Epithelial cell of esophagus (primary cell): ENCODE measurements at places on chromosomes 4 and X.

DNA sequence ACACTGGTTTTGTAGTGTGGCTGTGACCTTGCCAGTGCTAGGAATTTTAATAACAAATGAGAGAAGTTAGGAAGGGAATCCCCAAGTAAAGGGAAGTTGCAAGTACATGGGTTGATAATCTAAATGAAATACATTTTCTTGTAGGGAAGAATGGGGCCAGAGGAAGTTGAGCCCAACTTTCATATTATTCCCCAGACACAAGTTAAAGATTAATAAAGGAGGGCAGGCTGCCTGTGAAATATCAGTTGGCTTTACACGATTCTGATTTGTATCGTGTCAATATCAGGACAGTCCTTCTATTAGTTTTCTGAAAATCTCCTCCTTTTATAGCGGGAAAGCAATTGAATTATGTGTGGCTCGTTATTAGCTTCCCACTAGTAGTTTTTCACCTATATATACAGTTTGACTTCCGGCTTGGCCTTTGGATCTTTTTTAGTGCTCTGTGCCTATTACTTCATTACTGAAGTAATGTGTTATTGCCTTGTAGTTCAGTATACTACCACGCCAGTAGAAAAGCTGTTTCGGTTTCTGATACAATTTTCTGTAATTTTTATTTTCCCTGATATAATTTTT, 1.7 kb downstream of the PDLIM5 start:
- DNase-seq, result no peak

DNA sequence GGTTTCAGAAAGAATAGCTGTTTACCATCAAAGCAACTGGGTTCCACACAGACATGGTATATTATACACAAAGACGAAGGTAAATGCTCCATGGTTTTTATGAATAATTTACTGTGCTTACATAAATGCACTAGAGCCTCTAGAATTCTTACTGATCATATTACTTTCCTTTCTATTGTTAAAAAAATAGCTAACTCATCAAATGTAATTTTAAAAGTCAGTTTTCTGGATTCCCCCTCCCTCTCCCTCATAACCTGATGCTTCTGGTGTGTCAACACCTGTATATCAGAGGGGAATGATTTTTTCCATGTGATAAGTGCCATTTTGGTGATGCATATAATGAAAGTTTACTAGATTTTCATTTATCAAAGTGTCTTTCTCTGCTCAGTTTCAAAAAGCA, 31.1 kb upstream of the LEF1 start:
- no peak for DNase-seq

- DNase-seq, result no peak
Observed at GRCh38 chr4:78975865-78976264, 36.6 kb upstream of the PAQR3 start.

DNA sequence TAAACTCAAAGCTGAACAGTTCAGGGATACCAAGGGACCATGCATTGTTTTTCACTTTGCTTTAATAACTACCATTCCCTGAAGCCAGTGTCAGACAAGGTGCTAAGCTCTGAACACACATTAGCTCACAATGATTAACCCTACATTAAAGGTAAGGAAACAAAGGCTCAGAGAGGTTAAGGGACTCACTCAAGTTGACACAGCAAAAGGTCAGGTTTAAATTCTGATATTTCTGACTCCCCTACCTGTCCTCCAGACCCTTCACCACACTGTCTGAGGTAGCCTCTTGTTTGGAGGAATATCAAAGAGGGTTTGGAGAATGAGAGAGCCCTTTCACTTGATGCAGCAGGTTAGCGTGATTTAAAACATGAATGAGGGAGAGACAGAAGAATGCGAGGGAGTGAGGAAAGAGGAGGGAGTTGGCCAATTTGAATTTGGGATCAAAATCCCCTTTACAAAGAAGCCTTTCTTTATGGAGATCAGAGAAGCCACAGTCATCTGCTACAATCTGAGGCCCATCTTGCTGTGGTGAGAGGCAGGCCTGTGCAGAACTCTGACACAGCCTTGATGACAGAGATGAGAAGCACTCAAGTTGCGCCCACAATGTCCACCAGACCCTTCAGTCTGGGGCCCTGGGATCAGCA, 103.5 kb downstream of the FHDC1 start:
- DNase-seq, result no peak

DNA sequence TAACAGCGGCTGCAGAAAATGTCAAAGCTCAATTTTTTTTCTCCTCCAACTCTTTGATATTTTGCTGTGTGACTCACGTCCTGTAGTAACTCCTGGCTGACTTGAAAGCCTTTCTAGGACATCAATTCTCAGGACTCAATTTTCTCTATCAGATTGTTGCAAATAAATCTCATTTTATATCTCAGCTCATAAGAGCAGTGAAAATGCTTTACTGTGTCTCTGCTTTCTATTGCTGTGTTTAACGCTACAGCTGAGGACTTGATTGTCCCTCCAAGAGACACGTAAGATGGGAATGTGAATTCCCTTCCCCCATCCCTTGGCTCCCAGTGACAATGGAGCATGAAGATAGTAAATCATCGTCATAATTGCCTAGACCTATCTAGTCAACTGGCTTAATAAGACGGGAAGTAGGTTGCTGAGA, 20.5 kb upstream of the CBR4 start:
- no peak for DNase-seq

- no peak for DNase-seq
Observed at GRCh38 chrX:69290292-69290691, 125.0 kb upstream of the PJA1 start.

- no peak for DNase-seq
Observed at GRCh38 chrX:14489437-14489836, 39.9 kb upstream of the GLRA2 start.

DNA sequence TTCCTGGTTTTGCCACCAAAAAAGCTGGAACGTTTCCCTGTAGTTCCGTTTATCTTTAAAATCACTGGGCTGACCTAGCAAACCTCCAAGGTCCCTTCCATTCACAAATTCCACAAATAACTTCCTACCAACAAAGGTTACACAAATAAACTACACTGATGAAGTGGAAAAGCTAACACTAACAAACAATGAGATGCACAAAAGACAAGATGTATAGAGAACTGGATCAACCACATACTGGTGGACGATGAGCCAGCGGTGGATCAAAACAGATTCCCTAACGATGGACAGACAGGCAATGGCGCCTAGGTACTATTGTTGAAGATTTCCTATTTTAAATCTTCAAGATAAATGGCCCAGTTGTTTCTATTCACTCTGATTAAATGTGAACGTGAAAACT, 15.5 kb downstream of the AFAP1 start:
- DNase-seq, result no peak

GRCh38 chrX:112734290-112734689, 54.6 kb upstream of the LHFPL1 start:
- DNase-seq, result no peak

GRCh38 chr4:177190995-177191580, 118.6 kb upstream of the NEIL3 start:
- DNase-seq, result peak; percentile 16

- no peak for DNase-seq
Observed at GRCh38 chr4:74670583-74670982, 123.7 kb downstream of the BTC start.

DNA sequence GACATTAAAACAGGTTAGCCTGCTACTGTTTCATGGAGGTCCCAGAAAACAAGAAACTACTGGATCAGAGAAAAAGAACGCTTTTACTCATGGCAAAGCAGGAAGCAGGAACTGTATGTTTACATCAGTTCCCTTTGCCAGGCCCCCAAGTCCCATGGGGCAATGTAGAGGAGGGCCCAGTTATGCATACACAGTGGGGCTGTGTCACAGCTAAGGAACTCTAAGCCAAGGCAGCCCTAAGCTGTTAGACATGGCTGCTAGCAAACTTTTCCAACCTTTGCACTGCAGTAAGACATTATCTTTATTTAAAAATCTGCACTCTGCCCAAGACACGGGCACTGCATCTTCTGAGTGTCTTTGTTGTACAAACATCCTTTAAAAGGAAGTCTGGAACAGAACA, 975.8 kb downstream of the C4orf33 start:
- no peak for DNase-seq

GRCh38 chrX:149021159-149021558, 483.9 kb downstream of the IDS start:
- DNase-seq, result no peak

DNA sequence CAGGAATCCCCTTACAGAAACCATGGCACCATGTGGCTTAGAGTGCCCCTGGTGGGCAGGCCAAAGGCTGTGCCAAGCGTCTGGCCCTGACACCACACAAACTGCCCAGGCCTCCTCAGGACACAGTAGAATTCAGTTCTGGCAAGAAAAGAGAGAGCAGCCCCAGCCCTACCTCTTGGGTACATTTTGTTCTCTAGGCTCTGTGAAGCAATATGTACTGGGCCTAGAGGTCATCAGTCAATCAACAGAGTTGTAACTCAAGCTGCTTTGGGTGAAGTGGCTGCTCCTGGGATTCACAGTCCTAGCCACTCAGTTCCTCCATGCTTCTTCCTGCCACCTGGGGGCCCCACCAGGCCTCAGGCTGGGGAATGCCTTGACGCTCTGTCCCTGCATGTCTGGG, 158.1 kb upstream of the MAMLD1 start:
- DNase-seq, result no peak

DNA sequence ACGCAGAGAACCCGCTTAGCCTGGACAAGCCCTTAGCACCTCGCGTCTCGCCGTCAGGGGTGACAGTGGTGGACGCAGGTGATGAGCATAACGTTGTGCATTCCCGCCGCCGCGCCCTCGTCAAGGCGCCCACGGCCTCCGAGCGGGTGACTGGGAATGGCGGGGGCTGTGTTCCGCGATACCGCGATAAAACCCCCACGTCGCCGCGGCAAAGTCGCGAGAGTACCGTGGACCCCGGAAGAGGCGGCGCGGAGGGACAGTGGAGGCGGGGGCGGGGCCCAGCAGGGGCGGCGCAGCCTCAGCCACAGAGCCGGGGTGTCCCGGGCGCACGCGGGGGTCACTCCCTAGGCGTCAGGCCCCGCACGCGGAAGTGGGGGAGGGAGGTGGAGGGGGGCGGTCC, 53.8 kb downstream of the ZFYVE28 start:
- peak; percentile 39 for DNase-seq

DNA sequence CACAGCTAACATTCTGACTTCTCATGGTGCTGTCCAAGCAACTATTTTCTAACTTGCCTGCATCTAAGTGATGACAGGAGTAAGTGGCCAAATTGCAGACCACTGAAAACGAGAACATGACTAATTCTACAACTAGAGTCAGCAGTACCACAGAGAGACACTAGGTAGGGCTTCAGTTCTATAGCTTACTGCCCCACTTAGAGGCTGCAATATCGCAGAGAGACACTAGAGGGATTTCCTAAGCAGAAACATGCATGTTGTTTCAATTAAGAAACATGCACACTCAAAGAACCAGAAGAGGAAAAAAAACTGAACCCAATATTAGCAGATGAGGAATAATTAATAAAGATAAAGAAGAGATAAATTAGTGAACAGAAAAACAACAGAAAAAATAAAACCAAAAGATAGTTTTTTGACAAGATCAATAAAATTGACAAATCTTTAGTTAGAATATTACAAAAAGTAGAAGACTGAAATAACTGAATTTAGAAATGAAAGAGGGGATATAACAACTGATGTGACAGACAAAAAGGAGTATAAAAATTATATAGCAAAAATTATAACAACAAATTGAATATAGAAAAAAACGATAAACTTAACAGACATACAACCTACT, 100.8 kb downstream of the SPIN4 start:
- peak; percentile 82 for DNase-seq

GRCh38 chr4:173370130-173370476, 651 bp upstream of the SAP30 start:
- DNase-seq, result no peak

- DNase-seq, result peak; percentile 44
Observed at GRCh38 chr4:24675721-24676389, 91.5 kb upstream of the DHX15 start.

DNA sequence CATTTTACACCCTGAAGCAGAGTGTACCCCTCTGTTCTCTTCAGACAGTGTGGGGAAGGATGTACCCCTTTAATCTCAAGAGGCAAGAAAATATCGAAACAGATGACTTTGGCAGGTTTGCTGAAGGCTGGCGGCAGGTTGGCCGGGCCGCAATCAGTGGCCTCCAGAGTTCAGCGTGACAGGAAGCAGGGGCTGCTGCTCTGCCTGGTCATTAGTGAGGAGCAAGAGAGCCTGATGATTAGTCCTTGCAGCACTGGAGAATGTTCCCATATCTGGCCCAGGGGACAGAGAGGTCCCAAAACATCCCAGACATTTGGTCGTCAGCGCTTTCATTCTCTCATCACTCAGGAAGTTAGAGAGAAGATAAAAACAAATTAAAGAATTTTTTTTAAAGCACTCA, 352.8 kb downstream of the SPRY1 start:
- DNase-seq, result no peak

- no peak for DNase-seq
Observed at GRCh38 chr4:85929961-85930665, 429.7 kb downstream of the MAPK10 start.

DNA sequence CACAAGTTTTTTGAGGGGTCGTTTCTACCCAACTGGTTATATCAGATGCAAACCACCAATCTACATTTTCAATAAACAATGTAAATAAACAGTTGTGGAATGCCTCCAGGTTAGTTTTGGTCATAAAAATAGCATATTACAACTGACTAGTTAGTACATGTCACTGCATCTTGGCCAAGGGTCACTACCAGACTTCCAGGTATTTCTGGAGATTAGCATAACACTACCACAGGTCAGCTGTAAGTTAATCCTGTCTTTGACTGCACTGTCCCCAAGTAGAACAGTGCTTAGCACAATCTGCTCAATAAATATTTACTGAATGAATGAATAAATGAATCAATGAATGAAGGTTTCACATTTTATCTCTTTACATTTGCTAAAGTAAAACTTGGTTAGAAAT, 64.4 kb downstream of the TBC1D19 start:
- DNase-seq, result peak; percentile 45

GRCh38 chrX:1205681-1206611, 6.5 kb downstream of the CRLF2 start:
- DNase-seq, result peak; percentile 64

- DNase-seq, result no peak
Observed at GRCh38 chrX:47828984-47829383, 7.7 kb upstream of the ZNF81 start.

- no peak for DNase-seq
Observed at GRCh38 chr4:105496899-105497298, 23.0 kb upstream of the PPA2 start.

DNA sequence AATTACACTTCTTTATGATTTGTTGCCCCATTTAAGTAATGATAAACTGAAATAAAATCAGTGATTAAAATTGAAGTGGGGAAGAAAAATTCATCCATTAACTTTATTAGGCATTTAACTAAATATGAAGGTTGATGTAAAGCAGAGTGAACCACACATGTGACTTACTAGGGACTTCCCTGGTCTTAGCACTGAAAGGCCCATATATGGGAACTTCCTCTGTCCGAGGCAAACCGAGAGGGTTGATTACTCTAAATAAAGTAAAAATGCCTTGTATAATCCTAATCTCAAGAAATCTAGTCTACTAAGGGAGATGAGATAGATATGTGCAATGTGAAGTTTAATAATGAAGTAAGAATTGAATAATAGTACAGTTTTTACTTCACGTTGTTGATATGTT, 403.9 kb upstream of the RPS6KA3 start:
- no peak for DNase-seq

GRCh38 chr4:970854-971520, 2.4 kb downstream of the DGKQ start:
- peak; percentile 19 for DNase-seq
